ENCODE measurements at places on chromosomes 6 and 20.

GRCh38 chr20:55790178-55790577 is 215.1 kb downstream of the CBLN4 start:
- DNase-seq, result no peak

GRCh38 chr6:45657226-45657625 is 279.5 kb upstream of the SUPT3H start:
- DNase-seq, result no peak

GRCh38 chr6:106070636-106071035 is 15.5 kb upstream of the PRDM1 start:
- no peak for DNase-seq

DNA sequence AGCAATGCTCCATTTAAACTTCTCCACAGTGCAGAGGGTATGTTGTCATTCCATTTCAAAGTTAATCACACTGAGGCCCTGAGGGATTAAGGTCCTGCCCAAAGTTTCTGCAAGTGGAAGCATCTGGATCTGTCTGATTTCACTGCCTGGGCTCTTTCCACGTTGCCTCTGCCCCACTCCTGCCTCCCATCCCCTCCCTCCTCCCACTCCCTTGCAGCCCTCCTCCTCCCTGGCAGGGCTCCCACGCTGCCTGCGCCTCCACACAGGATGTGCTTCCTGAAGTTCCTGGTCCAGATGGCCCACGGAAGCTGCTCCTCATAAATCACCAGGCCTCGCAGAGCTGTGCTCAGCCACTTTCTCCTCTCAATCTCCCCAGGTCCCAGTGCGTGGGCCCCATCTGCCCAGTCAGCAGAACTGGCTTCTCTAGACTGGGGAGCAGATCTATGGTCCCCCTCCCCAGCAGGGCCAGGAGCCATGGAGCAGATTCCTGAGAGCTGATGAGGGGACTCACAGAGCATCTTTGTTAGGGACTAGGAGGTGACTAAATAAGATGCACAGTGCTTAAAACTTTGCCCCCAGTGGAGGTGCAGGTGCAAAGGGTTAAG is 65.4 kb upstream of the MAFB start:
- DNase-seq, result no peak

DNA sequence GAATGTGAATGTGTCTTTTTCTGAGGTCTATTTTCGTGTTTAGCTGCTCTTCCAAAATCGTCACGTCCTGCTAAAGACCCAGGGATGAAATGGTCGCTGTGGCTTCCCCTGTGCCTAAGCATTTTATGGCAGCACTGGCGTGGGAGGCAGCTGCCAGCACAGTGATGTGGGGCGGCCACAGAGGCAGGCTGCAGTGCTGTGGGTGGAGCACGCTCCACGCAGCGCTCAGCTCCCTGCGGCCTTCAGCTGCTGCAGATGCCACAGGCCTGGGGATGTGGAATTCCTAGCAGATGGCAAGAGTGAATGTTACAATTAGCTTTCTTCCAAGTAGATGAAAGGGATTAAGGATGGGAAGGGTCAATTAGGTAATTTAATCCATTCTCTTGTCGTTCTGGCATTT is 242.6 kb downstream of the SMOC2 start:
- no peak for DNase-seq

- no peak for DNase-seq
Observed at GRCh38 chr6:40210628-40211056, 276.4 kb upstream of the MOCS1 start.

GRCh38 chr20:4341804-4342485 is 326.6 kb upstream of the RNF24 start:
- DNase-seq, result no peak

DNA sequence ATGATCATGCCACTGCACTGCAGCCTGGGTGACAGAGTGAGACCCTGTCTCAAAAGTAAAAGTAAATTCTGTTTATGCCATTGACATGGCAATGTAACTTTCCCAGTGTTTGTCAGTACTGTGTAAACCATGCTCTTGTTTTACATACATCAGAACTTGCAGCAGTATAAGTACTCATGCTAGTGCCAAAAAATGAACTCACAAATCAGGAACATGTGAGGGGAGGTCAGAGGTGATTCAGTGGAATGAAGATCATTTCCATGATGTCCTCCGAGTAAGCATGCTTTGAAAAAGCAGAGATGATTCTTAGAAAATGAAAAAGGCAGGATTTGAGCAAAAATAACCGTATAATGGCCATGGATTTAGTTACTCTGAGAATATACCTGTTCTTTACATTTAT is 81.9 kb downstream of the ANKS1A start:
- DNase-seq, result no peak

GRCh38 chr6:131156411-131156810 is 21.1 kb downstream of the AKAP7 start:
- no peak for DNase-seq

DNA sequence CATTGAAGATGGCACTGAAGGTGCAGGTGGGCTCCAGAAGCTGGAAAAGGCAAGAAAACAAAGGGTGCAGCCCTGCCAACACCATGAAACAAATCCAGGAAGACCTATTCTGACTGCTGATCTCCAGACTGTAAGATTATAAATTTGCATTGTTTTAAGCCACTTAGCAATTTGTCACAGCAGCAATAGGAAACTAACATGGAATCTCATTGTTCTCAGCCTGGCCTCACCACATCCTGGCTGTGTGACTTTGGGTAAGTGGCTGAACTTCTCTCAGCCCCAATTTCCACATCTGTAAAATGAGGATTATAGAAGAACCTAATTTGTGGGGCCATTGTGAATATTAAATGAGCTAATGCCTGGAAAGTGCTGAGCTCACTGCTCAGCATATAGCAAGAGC is 160.4 kb upstream of the MAFB start:
- DNase-seq, result no peak

DNA sequence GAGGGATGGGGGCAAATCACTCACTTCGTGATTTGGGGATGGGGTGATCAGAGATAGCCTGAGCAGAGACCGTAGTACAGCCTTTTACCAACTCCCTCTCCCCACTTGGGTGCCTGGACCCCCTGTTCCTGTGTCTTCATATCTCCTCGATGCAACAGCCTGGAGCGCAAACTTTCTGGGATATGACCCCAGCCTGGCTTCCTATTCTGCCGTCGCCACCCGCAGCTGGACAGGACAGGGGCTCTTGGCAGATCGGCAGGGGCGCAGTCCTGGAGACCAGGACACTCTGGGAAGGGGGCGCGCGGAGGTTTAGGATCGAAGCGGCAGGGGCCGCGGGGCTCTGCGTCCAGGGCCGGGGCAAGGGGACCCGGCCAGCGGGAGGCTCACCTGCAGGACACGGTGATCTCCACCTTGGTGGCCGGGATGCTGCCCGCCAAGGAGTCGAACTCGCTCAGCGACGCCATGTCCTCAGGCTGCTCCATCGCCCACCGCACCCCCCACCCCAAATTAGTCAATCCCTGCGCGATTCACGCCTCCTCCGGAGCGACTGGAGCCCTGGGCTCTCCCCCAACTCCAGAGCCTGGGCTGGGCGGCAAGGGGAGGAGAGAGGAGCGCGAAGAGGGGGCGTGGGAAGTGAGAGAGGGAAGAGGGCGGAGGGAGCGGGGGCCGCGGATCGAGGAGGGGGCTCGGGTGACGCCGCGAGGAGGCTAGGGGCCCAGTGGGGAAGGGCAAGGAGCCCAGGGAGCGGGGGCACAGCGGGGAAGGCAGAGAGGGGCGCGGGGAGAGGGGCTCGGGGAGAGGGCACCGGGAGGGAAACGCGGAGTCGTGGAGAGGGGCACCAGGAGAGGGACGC is at the start of gene CPNE5:
Gene CPNE5, minus strand, starts transcription at position 549 of the 853 bp plus-strand sequence. Its CDS starts 67 bp downstream, at position 482.
- no peak for DNase-seq

- peak; percentile 68 for DNase-seq
Observed at GRCh38 chr20:62900052-62900691, 26.1 kb downstream of the DIDO1 start.

GRCh38 chr6:40743690-40744446 is 156.7 kb upstream of the LRFN2 start:
- no peak for DNase-seq

DNA sequence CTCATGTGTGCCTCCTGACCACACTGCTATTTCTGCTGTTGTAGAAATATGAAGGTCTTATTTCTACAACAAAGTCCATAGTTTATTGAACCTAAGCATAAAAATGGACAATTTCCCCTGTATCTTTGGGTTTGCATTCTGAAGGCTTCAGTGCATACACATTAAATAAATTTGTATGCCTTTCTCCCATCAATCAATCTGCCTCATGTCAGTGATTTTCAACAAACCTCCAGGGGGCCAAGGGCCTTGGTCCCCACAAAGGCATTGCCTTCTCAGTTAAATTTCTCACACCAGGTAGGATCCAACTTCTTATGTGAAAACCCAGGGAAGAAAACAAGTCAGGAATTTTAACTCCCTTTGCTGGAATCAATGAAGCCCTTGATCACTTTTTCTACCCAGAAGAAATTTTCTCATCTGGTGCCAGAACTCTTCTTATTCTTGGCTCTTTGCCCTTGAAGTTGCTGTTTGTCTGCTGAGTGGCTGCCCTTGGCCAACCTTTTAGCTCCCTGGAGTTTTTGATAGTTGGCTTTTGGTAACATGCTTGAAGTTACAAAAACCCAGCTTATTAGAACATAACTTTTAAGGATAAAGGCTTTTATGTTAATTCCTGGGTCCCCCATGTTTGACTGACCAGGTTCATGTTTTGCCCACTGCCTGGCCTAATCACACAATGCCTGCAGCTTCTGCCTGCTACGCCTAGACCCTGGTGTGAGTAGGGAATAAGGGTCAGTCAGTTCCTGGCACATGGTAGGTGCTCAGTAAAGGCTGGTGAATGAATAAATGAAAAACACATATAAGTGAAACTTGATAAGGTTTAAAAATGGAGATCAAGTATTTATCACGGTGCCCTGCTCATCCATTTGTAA is 37.0 kb downstream of the SHLD1 start:
- no peak for DNase-seq

DNA sequence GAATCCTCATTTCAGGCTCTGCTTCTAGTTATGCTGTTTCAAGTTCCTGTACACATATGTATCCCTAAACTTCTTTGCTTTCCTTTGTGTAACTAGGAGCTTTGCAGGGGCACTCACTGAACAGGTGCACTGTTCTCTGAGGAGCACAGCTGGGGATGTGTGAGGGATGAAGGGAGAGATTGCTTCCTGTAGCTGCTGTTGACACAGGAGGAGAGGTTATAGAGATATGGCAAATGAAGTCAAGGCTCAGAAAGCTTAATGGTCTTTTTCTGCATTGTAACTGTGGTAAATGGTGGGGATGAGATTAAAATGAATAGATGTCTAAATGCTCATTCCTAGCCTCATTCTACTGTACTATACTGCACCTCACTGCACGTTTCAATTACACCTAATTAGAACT is 454.3 kb downstream of the BTBD3 start:
- DNase-seq, result no peak

- DNase-seq, result no peak
Observed at GRCh38 chr6:155795173-155795796, 339.6 kb upstream of the NOX3 start.

DNA sequence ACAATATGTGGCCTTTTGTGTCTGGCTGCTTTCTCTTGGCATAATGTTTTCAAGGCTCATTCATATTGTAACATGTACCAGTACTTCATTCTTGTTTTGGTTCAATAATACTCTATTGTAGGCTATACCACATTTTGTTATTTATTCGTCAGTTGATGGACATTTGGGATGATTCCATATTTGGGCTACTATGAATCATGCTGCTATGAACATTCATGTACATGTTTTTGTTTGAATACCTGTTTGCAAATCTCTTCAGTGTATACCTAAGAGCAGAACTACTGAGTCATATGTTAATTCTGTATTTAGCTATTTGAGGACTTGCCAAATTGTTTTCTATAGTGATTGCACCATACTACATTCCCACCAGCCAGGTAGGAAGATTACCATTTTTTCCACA is 259.9 kb downstream of the GMPR start:
- DNase-seq, result no peak

DNA sequence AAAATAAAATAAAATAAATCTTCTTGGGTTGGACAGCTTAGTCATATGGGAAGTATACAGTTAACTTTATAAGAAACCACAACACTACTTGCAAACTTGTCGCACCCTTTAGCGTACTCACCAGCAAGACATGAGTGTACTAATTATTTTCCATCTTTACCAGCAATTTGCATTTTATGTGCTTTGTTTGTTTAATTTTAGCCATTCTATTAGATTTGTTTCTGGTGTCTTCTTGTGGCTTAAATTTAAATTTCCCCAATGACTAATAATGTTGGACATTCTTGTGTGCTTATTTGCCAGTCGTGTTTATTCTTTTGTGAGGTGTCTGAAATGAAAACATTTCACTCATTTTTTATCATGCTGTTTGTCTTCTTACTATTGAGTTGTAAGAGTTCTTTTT is 1172.2 kb upstream of the CITED2 start:
- DNase-seq, result no peak

- no peak for DNase-seq
Observed at GRCh38 chr6:41600499-41601247, 37.6 kb upstream of the MDFI start.

- no peak for DNase-seq
Observed at GRCh38 chr6:160130729-160131484, 9.3 kb downstream of the SLC22A1 start.

- no peak for DNase-seq
Observed at GRCh38 chr6:134347885-134348805, 30.2 kb upstream of the SGK1 start.

DNA sequence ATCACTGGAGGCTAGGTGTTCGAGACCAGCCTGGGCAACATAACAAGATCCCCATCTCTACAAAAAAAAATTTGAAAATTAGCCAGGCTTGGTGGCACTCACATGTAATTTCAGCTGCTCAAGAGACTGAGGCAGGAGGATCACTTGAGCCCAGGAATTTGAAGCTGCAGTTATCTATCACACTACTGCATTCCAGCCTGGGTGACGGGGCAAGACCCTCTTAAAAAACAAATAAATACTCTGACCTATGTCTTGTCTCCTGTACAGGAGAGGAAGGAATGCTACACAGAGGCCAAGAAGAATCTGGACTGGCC is 25.8 kb downstream of the COX4I2 start:
- DNase-seq, result no peak

DNA sequence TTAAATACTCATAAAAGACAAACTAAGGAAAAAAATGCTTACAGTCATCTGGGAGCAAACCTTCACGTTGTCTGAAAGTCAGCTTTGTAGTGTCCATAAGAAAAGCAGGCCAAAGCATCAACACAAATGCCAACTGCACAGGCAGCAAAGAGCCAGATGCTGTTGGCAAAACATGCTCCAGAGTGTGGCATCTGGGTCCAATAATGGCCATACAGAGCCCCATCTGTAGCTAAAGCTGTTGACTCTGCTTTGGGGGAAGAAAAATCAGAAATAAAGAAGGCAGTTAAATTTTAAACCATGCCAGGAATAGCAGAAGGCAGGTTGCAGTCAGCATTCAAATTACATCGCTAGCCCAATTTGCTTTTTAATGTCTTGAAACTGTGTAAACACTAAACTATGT is 776.3 kb downstream of the EYS start:
- DNase-seq, result no peak
